ENCODE measurements at places on chromosomes 5 and 9.

GRCh38 chr5:132425975-132426524, 56.5 kb downstream of the SLC22A5 start:
- DNase-seq, result no peak

- no peak for DNase-seq
These were observed 31.9 kb upstream of the SPARC start for GRCh38 chr5:151718646-151719045.

DNA sequence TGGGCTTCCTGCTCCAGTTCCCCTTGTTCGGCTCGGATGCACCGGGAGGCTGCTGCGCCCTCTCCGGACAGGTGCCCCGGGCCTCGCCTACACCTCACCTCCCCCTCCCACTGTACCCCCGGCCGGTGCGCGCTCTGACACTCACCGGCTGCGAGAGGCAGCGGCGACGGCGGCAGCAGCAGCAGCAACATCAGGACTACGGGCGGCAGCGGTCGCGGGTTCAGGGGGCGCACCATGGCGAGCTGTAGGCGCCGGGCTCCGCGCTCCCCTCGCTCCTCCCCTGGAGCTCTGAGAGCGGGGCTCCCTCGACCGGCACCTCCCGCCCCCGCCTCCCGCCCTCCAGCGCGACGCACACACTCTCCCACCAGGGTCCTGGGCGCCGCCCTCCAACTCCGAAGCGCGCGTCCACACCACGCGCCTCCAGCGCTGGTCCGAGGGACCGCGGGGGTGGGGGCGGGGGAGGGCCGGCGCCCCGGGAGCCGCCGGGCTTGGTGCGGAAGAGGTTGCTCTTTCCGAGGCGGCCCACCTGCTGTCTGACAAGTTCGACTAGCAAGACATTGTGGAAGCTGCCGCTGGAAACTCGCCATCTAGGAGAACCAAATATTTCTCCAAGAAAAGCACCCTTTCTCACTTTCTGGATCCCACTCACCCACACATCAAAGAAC, at the start of gene GFRA3:
GFRA3 (minus strand) TSS at position 433 of the 665 bp plus-strand sequence; CDS start at position 236, 197 bp downstream.
- DNase-seq, result no peak

GRCh38 chr5:149279661-149280060, 8.0 kb downstream of the AFAP1L1 start:
- no peak for DNase-seq

DNA sequence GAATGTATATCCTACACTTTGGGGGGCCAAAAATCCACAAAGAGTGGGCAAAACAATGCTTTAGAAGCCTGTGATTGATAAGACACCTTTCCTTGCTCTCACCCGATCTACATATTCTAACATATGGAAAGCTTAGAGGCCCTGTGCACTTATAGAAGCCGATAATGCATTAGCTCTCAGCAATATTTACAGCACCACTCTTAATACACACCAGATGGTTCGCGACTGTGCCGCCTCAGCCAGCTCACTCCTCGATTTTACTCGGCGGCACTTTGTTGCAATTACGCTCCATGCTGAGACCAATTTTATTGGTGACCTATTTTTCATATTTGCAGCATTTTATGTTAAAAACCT, 18.8 kb downstream of the NR2F1 start:
- DNase-seq, result no peak

GRCh38 chr9:112868461-112868860, 22.2 kb downstream of the SLC46A2 start:
- no peak for DNase-seq

GRCh38 chr9:134284273-134284672, 42.0 kb upstream of the RXRA start:
- DNase-seq, result no peak

GRCh38 chr9:27394826-27395201, 97.9 kb upstream of the EQTN start:
- no peak for DNase-seq

- DNase-seq, result no peak
These were observed 28.6 kb upstream of the MEIKIN start for GRCh38 chr5:131974016-131974415.

GRCh38 chr5:168023191-168023590, 268.3 kb upstream of the WWC1 start:
- no peak for DNase-seq

DNA sequence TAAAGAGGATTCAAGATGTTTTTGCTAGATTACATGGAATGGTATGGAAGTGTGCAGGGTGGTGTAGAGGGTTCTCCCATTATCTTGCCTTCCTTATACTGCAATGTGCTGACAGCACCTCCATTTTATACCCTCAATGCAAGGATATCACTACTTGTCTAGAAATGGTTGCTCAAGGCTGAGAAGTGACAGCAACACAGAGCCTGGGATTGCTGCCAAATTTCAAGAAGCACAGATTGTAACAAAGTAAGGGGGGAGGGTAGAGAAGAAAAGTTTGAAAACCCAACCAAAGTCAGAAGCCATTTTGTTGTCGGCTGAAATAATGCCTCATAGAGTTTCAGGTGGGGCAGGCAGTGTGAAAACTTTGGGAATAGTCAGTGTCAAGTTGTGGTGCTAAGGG, 29.8 kb downstream of the PCDHAC2 start:
- DNase-seq, result no peak

DNA sequence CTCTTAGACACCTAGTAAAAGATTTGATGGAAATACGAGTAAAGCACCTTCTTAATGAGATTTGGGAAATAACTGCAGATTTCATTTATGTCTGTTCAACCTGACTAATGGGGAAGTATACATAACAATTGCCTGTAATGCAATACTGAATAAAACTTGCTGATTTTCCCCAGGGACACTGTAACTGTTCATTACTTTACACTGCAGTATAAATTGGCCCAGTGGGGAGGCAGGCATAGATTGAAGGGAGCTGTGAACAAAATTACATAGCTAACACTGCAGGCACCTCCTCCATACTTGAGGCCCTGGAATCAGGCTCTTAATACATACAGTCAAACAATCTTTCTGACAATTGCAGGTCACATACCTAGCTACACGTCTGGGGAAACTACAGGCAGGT, 216.2 kb downstream of the PTPRD start:
- no peak for DNase-seq

DNA sequence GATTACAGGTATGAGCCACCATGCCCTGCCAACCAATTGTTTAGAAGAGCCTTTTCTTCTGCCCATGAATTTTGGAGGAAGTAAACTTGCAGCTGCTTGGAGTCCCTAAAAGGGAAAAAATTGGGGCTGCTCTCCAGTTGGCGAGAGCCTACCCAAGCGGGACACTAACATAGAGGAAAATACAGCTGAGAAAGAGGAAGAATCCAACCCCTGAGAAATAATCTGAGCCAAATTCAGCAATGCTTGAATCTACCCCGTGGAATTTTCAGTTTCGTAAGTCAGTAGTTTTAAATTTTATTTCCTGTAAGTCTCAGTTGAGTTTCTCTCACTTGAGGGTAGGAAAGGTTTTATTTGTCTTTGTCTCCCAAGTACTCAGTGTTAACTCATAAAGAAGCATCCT, 30.4 kb upstream of the UBTD2 start:
- no peak for DNase-seq

DNA sequence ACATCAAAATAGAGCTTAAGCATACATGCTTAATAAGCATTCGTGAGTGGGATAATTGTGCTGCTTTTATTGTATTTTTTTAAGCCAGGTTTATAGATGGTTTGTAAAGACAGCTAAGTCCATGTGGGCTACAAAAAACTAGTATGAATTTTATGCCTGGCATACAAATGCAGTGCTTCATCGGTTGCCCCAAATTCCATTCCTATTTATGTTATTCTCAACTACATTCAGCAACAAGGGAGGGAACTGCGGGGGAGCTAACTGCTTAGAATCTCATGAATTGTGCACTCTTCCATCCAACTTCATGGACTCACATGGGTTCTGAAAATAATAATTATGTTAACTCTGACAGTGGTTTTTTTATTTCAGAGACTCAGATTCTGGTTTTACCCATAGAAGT, 199.2 kb downstream of the FAM170A start:
- DNase-seq, result no peak

DNA sequence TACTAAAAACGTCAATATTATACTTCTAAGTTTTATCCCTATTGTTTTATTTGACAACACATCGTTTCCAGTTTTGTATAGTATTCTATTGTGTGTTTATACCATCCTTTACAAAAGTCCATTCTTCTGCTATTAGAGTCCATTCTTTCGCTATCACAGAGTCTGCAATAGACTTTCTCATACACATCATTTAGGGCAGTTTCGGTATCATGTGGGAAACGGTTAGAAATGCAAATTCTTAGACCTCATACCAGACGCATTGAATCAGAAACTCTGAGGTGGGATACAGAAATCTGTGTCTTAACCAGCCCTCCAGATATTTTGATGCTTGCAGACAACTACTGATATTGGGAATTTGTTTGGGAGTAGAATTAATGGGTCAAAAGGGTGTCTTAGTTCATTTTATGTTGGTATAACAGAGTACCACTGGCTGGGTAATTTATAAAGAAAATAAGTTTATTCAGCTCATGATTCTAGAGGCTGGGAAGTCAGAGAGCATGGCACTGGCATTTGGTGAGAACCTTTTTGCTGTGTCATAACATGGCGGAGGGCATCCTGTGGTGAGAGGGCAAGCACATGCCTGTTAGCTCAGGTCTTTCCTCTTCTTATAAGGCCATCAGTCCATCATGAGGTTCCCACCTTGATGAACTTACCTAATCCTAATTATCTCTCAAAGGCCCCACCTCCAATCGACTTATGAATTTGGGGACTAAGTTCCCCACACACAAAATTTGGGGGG, 21.1 kb downstream of the CARTPT start:
- no peak for DNase-seq

DNA sequence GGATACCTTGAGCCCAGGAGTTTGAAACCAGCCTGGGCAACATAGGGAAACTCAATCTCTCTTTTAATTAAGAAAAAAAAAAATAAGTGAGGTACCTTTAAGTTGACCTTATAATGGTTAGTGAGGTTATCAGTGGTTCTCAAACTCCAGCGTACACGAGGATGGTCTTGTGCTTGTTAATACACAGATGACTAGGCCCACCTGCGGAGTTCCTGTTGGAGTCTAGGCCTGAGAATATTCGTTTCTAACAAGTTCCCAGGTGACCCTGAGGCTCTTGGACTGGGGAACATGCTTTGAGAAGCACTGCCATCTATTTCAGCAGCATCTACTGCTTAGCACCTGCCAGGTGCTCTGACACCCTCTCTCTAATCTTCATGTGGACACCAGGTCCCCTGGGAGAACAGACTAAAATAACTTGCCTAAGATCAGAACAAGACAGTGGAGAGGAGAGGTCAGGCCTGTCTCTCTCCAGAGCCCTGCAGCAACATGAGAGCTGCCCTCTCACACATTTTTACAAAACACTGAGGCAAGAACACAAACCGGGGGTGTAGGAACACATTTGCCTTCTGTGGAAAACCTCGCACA, 24.6 kb downstream of the TLE1 start:
- DNase-seq, result no peak

GRCh38 chr5:38265546-38266179, 7.3 kb downstream of the EGFLAM start:
- peak; percentile 2 for DNase-seq

GRCh38 chr9:124353166-124353768, 62.0 kb downstream of the PSMB7 start:
- no peak for DNase-seq

GRCh38 chr5:35816881-35817521, 39.7 kb upstream of the IL7R start:
- DNase-seq, result no peak

GRCh38 chr5:63822614-63823013, 139.6 kb downstream of the HTR1A start:
- no peak for DNase-seq

- DNase-seq, result no peak
These were observed at the start of gene GRIN3A for GRCh38 chr9:101738566-101739183. Gene GRIN3A, minus strand, starts transcription at chr9:101738647. Its CDS starts 668 bp downstream, at chr9:101737979.

GRCh38 chr5:21663082-21663481, 1190.1 kb downstream of the CDH12 start:
- DNase-seq, result no peak

DNA sequence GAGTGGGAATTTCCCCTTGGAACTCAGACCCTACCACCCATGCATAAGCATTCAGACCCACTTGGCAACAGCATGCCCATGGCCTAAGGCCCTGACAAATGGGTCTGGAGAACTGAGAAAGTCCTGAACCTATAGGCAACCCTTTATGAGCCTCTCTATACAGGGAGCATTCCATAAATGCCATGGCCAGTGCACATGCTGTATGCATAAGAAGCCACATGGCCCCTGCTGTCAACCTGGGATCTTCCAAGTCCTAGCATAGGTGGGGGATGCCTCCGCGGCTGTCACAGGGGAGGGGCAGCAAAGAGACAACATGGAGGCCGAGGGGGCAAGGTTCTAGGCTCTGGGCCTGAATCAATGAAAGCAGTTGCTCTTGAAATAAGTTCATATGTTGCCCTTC, 8.2 kb upstream of the NIPAL4 start:
- no peak for DNase-seq

DNA sequence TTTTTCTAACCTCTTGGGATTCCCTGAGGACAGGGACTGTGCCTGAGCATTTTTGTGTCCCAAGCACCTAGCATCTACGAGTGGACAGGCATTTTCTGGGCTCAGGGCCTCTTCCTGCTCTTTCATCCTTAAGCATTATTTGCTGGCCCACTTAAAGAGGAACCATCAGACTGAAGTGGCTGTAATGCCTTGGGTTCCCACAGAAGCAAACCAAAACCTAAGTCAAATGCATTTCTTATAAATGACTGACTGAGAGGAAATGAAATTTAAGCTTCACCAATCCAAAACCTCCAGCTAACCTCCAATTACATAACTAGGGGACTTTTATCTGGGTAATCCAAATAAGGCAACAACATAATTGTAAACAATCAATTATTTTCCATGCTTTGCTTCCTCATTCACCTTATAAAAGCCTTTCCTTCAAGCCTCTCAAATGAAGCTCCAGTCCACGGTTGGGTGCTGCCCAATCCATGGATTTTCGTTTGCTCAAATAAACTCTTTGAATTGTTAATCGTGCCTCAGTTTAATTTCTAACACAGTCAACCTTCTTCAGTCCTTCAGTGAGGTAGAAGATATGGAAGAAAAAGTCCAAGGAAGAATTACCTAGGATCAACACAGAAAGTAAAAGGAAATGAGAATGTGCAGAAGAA, 25.3 kb upstream of the SLC31A2 start:
- DNase-seq, result no peak

GRCh38 chr5:142358648-142359047, 33.8 kb upstream of the SPRY4 start:
- DNase-seq, result no peak

GRCh38 chr5:101942321-101942882, 353.7 kb downstream of the SLCO4C1 start:
- DNase-seq, result no peak

GRCh38 chr5:135966165-135966564, 11.4 kb upstream of the LECT2 start:
- no peak for DNase-seq

Data from bone marrow (tissue), 2 donors.